ENCODE measurements at places on chromosomes 13 and 19.

GRCh38 chr13:55437162-55437561 is 1703.6 kb upstream of the PRR20A start:
- no peak for DNase-seq

DNA sequence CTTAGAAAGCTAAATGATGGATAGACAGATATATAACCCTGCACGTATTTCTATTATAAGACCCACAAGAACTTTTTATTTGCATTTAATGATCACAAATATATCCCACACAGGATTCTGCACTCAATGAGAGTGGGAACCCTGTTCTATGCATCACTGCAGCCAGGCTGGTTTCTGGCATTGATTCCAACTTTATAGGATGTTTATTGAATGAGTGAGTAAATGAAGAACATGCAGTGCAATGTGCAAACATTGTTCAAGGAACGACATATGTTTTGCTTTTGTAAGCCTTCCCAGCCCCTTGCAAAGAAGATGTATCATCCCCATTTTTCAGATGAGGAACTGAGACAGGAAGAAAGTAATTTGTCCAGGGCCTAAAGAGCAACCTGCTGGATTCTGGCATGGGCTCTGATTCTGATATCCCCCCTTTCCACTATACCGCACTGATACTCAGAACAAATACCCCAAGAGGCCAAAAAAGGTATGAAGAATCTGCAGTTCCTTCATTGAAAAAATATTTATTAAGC is 246.3 kb downstream of the LACC1 start:
- DNase-seq, result no peak

DNA sequence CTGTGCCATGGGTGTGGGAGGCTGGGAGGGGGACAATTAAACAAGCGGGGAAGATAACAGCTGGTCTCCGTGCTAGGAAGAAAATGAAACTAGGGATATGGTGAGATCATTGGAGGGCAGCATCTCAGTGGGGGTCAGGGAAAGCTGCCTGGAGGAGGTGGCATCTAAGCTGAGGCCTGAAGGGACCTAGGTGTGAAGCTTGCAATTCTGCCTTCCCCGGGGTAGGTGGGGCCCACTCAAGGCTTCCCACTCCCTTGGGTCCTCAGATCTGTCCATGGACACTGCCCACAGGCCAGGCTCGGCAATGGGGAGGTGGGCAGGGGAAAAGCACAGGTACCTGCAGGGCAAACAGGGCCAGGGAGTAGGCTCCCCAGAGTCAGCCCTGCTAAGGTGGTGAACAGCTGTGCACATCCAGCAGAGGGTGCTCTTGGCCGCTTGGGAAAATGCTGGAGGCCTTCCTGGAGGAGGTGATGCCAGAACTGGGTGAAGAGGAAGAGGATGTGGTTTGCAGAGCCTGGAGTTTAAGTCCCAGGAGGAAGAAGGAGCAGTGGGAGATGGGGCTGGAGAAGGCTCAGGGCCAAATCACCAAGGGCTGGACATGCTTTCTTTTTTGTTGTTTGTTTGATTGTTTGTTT is 25.7 kb upstream of the CCNE1 start:
- DNase-seq, result no peak

DNA sequence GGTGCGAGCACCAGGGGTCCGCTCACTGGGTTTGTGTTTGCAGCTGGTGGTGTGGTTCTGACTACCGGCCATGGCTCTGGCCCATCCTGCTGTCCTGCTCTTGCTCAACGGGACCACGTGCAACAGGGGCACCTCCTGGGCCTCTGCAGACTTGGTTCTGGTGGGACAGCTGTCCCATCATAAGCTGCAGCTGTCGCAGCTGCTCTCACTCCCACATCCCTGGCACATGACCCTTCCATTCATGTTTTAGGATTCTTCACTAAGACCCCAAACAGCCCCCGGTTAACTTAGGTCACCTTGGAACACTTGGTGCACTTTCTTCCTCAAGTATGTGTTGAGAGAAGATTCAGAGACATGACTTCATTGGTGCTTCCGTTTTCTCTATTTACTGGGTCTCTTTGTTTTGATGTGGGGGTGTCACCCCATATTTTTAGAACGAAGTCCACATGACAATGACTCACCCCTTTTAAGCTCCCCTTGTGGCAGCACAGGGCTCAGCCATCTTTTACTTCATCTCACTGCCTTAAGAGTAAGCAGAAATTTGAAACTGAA is 68.4 kb upstream of the ARHGEF7 start:
- DNase-seq, result no peak

DNA sequence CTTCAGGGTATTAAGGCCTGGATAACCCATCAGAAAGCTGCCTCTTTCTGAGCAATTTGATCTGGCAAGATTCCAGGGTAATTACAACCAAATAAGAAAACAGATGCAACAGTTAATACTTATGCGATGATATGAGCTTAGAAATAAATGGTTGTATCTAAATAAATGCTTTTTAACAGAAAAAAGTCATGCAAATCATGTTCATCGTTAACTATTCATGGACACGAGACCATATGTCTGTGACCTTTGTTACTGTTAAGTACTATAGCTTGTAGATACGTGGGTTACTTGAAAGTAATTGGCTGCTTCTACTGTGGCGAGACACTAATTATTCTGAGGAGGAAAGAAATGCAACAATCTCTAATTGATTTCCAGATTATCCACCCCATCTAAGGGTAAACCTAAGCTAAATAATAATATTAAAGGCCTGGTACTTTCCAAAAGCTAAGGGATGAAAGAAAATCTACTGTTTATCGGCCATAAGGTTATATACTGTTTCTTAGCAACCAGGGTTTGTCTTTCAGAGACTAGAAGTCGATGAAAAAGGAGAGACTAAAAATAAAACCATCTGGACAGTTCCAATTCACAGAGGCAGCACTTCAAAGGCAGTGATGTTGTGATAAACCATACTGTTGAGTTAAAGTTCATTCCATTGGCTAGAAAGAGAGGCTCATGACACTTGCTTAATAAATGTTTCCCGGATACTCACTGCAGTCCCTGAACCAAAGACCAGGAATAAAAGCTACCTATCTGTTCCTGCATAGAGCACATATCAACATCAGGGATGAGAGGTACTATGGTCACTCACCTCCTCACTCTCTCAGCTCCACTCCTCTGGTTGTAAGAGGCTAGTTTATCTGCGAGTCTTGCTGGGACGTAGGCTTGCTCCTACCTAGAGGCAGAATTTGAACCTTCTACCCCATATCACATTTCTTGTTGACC is 1.5 kb downstream of the EPSTI1 start:
- DNase-seq, result peak; percentile 94

DNA sequence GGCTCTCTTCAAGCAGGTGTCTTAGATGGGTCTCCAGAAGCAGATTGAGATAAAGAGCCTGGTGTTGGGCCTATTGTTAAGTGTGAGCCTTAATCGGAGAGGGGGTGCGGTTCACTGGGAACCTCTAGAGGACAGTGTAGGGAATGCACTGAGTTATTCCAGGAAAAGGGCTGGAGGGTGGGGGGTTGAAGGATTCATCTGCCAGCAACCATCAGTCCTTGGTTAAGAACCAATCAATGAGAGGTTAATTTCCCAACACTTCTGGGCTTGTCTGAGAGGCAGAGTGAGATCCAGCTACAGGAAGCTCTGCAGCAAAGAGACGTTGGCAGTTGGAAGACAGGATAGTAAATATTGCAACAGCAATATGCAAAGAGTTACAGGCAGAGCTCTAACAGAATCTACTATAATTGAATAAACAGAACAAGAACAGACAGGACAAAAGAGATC is 28.7 kb downstream of the CYP4F2 start:
- DNase-seq, result peak; percentile 38

GRCh38 chr19:29708554-29709439 is 6.3 kb downstream of the C19orf12 start:
- no peak for DNase-seq

DNA sequence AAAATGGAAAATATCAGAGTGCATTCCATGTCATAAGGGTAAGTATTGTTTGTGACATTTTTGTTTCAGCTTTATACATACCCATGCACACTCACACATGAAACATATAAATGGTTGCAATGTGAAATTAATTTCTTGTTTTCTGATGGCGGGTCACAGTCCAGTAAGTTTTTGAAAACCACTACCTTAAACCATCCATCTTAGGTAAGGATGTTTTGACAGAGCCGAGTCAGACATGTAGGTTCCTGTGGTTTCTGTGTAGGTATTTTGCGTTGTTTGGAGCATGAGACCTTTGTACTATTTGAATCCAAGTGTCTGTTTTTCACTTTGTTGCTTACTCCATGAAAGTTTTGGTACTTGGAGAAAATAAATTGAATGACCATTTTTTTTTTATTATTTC is 121.7 kb downstream of the B3GLCT start:
- no peak for DNase-seq
